Progenitor cell of endocrine pancreas (in vitro differentiated cells): ENCODE measurements at places on chromosomes 7 and 10. TPM values are rescaled to one million over a fixed set of nuclear protein-coding genes. Genes with fewer than 3 reads are reported as not detected.

The TSPAN15 gene
- 14.7 and 17.9 TPM in 2 replicates for total RNA-seq

GRCh38 chr7:73532224-73532623 lies 10.1 kb upstream of the BAZ1B start:
- H3K27me3 ChIP-seq, result no peaks in the 10 kb centered on the region
- H3K4me3 ChIP-seq, result no peak overlapping the region
- H3K36me3 ChIP-seq, result peaks cover 13% of the 10 kb centered on the region
- no peaks in the 10 kb centered on the region for H3K4me1 ChIP-seq
- H3K27ac ChIP-seq, result no peak overlapping the region

DNA sequence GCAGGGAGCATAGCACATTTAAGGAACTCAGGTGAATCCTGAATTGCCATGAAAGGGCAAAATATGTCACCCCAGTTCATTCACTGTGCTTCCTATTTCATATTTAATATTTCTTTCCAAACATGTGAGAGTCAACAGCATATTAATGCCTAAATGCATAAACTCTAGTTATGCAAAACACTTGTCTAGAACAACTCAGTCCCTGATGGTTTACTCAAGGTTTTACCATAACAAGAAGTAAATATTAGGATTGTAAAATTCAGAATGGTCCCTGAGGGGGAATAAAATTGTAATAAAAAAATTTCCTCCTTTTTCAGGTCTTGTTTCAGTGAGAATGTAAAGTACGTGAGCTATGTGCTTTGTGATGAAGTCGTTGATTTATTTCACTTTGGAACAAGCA lies 51.7 kb upstream of the SEPHS1 start:
- no peaks in the 10 kb centered on the region for H3K4me1 ChIP-seq
- no peak for DNase-seq
- H3K4me3 ChIP-seq, result no peak overlapping the region
- H3K27ac ChIP-seq, result no peak overlapping the region
- no peaks in the 10 kb centered on the region for H3K27me3 ChIP-seq
- no peaks in the 10 kb centered on the region for H3K36me3 ChIP-seq

DNA sequence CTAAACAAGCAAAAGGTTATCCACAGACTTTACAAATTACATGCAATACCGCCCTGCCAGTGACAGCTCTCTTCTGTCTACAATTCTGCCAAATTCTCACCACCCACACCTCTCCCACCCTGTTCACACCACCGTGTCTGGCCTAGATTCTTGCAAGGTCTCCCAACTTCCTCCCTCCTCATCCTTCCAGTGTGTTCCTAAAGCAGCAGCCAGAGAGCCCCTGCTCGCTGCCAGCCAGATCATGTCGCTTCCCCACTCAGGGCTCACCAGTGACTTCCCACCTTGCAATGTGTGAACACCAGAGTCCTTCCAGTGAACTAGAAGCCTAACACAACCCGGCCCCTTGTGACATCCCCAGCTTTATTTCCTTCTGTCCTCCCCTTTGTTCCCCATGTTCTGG lies 121.6 kb downstream of the HECW1 start:
- H3K27me3 ChIP-seq, result peaks cover 5% of the 10 kb centered on the region
- no peaks in the 10 kb centered on the region for H3K36me3 ChIP-seq
- H3K27ac ChIP-seq, result no peak overlapping the region
- no peak overlapping the region for H3K4me3 ChIP-seq
- no peak for DNase-seq

DNA sequence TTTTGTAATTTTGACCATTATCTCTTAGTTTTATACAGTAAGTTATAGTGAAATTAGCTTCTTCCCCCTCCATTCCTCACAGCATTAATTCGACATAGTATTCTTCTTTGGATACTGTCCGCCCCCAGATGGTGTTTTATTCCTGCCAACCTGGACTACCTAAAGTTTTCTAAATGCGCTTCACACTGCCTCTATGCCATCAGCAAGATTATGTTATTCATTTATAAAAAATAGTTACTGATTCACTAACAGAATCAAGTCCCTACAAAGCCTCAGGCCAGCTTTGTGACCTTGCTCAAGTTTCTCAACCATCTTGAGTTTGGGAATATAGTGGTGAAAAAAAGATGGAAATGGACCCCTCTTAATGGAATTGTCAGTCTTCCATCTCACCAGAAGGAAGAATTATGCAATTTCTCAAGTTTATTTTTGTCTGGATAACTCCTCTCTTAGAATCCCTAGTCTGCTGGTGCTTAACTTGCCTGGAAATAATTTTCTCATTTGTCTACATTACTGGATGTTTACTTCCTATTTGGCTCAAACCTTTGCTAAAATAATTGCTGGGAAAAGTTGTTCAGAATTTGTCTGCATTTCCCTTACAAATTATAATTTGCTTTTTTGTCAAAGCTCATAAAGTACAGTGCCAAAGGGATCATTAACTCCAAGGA lies 16.7 kb upstream of the FGL2 start:
- no peak overlapping the region for H3K4me3 ChIP-seq
- H3K27me3 ChIP-seq, result no peaks in the 10 kb centered on the region
- no peak overlapping the region for H3K27ac ChIP-seq

- peaks cover 17% of the 10 kb centered on the region for H3K4me1 ChIP-seq
- H3K27me3 ChIP-seq, result no peaks in the 10 kb centered on the region
- H3K27ac ChIP-seq, result no peak overlapping the region
- DNase-seq, result no peak
Observed at GRCh38 chr7:117951691-117952280, 78.5 kb upstream of the CTTNBP2 start.

DNA sequence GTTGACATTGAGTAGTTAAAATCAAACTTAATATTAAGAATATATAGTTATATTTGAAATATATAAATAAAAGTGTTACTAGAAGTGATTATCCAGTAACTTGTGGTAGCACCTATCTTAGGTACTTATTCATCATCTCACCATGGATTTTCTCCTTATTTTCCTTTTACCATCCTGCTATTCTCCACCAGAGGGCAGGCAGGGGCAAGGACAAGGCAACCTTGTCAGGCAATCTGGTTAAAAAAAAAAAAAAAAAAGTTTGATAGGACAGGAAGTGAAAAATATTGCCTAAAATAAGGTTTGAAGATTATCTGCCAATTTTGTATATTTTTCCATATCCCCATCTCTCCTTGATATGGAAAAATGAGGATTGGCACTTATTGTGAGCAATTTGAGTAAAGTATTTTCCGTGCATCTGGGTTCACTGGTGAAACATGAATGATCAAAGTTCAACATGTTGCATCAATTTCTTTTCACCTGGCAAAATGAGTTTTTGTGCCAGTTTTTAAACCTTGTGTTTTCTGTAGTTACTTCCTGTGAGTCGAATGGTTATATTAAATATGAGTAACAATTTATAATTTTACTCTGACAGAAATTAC lies 256.7 kb downstream of the AGMO start:
- no peaks in the 10 kb centered on the region for H3K4me1 ChIP-seq
- H3K4me3 ChIP-seq, result no peak overlapping the region
- peak; percentile 22 for DNase-seq
- no peaks in the 10 kb centered on the region for H3K36me3 ChIP-seq
- no peaks in the 10 kb centered on the region for H3K27me3 ChIP-seq
- no peak overlapping the region for H3K27ac ChIP-seq

DNA sequence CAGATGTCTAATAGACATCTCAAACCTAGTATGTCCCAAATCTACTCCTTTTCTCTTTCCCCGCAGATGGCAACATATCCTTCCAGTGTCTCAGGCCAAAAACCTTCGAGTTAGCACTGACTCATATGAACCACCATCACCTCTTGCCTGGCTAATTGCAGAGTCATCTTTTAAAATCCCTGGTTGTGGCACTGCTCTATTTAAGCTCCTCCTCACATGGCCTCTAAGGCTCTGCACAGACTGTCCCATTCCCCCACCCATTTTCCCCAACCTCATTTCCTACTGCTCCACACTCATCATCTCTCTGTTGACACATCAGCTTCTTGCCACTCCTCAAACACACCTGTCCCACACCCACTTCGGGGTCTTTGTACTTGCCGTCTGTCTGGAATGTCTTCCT lies 16.8 kb upstream of the HBP1 start:
- peaks cover 9% of the 10 kb centered on the region for H3K36me3 ChIP-seq
- H3K27me3 ChIP-seq, result no peaks in the 10 kb centered on the region
- no peak overlapping the region for H3K4me3 ChIP-seq
- DNase-seq, result no peak
- no peaks in the 10 kb centered on the region for H3K4me1 ChIP-seq

GRCh38 chr7:4831723-4832495 lies 29.9 kb downstream of the PAPOLB start:
- no peaks in the 10 kb centered on the region for H3K36me3 ChIP-seq
- H3K4me3 ChIP-seq, result no peak overlapping the region
- no peak for DNase-seq
- no peak overlapping the region for H3K27ac ChIP-seq
